ENCODE measurements at places on chromosomes 6 and 20. TPM values are rescaled to one million over a fixed set of nuclear protein-coding genes. Genes with fewer than 3 reads are reported as not detected.

DNA sequence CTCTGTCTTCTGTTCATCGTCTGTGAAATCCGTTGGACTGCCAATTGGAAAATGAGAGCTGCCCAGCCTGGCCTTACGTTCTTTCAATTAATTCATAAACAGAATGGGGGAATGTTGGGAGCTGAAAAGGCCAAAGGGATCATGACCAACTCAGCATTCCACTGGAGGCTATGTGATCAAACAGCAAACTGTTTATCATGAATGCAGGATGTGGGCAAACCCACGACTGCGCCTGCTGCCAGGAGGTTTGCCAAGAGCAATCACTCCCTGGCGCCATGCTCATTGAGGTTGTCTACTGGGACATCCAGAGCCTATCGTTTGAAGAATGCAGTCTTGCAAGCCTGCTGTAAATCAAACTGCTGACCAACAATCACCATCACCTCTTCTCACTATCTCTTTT lies 9.3 kb upstream of the FKBP1A start:
- no peak for DNase-seq

- peak; percentile 18 for DNase-seq
Measured at GRCh38 chr6:40425192-40425919, 161.8 kb downstream of the LRFN2 start.

- no peak for DNase-seq
Measured at GRCh38 chr6:160086754-160087153, 34.9 kb upstream of the SLC22A1 start.

The PRSS16 gene
- 3.8 TPM for polyA plus RNA-seq

The LTA gene
- polyA plus RNA-seq = 0.52 TPM

Data from right lung (tissue), 10 donors.